ENCODE measurements at places on chromosomes 3 and 15.

DNA sequence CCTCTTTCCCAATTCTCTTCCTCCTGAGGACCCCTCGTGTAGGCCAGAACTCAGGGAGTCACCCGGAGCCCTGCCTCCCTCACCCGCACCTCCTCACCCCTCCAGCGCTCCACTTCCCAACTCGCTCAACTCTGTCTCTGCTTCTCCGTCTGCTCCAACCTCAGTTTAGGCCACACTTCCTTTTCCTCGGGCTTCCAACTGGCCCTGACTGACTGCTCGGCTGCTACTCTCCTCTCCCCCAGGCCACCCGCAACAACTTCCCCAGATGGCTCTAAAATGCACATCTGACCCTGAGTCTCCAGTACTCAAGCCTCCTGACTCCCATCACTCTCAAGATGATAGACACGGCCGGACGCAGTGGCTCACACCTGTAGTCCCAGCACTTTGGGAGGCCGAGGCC lies 23.6 kb downstream of the TMEM44 start:
- no peak for DNase-seq

DNA sequence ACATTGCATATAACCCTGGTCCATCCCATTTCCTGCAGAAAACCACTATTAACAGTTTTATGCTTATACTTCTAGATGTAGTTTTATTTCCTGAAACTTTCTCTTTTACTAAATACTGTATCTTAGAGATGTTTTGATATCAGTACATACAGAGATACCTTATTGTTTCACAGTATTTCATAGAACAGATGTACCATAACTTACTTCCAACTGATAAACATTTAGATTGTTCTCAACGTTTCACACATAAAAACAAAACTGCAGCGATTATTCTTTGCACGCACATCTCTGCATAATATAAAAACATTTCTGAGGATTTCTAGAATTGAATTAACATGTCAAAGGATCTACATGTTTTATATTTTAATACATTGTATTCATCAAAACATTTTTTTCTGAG lies 2.6 kb downstream of the ZNF80 start:
- no peak for DNase-seq

- DNase-seq: peak; percentile 31
These were observed 75.0 kb upstream of the RNU6-1 start for GRCh38 chr15:67914537-67915460.

- DNase-seq: no peak
These were observed 8.7 kb upstream of the ATP13A4 start for GRCh38 chr3:193563426-193563825.

- DNase-seq: no peak
These were observed 72.9 kb downstream of the DAPK2 start for GRCh38 chr15:63973212-63974009.

GRCh38 chr3:11470031-11470853 lies 173.5 kb downstream of the VGLL4 start:
- DNase-seq: no peak

GRCh38 chr3:155504682-155505081 lies 211.2 kb upstream of the STRIT1 start:
- DNase-seq: no peak

DNA sequence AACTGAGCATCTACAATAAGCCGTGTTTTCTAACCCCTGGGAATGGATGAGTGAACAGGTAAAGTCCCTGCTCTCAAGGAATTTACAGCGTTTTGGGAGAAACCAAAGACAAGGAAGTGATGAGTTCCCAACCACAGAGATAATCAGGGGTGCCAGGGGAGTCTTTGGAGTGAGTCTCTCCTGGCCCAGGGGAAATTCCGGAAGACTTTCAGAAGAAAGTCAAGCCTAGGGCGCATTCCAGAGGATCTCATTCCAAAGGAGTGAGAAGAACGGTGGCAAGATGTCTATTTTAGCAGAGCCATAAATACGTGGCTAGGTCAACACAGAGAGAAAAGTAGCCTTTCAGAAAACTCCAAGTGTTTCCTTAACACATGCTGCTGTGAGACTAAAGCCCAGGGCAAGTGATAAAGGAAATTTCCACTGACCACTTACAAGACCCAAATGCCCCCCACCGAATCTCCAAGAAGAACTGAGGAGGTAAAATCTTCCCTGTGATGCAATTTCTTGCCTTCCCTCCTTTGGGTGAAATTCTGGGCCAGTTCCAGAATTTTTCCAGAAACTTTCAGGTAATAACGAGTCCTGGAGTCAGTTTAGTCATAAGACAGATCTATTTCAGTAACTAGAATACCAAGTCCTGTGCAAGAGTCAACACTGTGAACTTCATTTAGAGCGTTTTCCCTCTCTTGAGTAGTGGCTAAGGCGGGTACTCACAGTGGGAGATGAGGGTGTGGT lies 437.4 kb downstream of the NR2F2 start:
- DNase-seq: no peak

GRCh38 chr3:414063-414462 lies 217.5 kb downstream of the CHL1 start:
- no peak for DNase-seq

- no peak for DNase-seq
These were observed 24.5 kb downstream of the MB21D2 start for GRCh38 chr3:192892981-192893700.

DNA sequence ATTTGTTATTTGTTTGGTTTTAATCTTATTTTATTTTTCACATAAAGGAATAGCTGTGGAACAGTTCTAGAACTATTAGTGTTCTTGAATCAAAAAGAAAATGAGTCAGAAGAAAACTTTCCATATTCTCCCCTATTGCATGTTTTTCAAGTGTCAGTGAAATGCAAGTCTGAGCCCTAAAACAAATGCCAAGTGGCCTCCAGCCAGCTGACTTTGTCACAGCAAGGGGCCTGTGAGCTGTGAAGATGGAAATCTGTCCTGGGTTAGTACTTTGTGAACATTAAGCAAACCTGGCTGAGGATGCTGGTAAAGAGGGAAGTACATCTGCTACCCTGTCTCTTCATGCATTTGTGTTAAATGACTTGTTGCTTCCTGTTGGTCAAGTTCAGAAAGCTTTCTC lies 14.2 kb downstream of the LRRC49 start:
- no peak for DNase-seq

- DNase-seq: no peak
These were observed 188.1 kb downstream of the CHST2 start for GRCh38 chr3:143307613-143308183.

- DNase-seq: no peak
These were observed 301.7 kb upstream of the MDFIC2 start for GRCh38 chr3:70614111-70614510.

- DNase-seq: no peak
These were observed 43.6 kb upstream of the KY start for GRCh38 chr3:134694466-134694865.

DNA sequence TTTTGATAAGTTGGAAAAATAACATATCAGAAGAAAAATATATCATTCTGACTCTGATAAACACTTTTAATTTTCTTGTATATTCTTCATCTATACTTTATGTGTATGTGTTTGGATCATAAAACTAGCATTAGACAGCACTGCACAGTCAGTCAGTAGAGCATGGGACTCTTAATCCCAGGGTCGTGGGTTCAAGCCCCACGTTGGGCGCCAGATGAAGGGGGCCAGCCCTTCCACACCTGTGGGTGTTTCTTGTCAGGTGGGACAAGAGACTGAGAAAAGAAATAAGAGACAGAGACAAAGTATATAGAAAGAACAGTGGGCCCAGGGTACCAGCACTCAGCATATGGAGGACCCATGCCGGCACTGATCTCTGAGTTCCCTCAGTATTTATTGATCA lies 546.0 kb upstream of the NR2F2 start:
- no peak for DNase-seq

DNA sequence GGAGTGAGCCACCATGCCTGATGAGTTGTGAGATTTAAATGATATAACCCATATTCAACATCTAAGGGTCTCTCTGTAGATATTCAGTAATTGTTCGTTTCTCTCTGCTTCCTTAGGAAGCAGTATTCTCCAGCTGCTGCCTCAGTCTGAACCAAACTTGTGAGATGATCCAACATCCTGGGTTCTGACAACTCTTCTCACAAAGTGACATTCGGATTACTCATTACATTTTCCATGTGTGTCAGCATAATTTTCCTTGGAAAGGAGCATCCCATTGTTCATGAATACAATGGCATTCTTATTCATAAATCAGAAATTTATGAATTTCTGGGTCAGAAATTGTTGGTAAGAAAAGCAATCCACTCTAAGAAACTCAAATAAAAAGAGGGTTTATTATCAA lies 15.0 kb upstream of the SEC22A start:
- DNase-seq: no peak

GRCh38 chr3:184524981-184525336 lies 36.6 kb upstream of the EPHB3 start:
- no peak for DNase-seq
